Activated CD4-positive, alpha-beta T cell treated with anti-CD3 and anti-CD28 coated beads, Interleukin-2, amount 10 ng/mL, durations not matched to agents 7 days and 5 days (primary cell): ENCODE measurements at places on chromosomes 12 and 14.

DNA sequence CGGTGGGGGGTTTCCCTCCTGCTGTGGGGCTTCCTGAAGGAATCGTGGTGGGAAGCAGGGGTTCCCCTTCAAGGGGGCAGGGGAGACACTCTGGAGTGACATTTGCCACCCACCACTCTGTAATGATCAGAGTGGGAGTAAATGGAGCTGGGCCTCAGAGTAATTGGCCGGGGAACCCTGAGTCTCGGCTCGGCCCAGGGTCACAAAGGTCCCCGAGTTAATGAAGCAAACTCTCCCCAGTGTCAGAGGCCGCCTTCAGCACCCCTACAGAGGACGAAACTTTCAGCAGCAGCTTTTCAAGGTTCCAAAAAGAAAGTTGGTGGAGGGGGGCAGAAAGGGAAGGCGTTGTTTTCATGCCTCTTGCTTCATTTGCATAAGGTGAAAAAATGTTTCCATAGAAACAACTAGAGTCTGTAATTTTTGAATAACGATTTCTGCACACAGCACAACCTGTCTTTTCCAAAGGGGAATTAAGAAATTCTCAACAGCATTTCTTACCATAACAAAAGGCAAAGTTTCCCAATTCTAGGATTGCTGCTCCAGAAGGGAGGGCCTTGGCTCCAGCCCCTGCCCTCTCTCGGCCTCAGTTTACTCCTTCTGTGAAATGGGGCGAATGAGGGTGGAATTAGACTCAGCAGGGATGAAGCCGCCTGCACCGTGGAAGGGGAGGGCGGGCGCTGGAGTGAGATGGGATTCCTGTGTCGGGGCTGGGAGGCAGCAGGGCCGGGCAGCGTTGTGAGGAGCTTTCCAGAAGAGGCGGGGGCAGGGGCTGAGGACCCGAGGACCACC, 67.0 kb upstream of the BEGAIN start:
- no peak for DNase-seq
- peaks cover 4% of the 10 kb centered on the region for H3K4me1 ChIP-seq
- no peak overlapping the region for H3K4me3 ChIP-seq

DNA sequence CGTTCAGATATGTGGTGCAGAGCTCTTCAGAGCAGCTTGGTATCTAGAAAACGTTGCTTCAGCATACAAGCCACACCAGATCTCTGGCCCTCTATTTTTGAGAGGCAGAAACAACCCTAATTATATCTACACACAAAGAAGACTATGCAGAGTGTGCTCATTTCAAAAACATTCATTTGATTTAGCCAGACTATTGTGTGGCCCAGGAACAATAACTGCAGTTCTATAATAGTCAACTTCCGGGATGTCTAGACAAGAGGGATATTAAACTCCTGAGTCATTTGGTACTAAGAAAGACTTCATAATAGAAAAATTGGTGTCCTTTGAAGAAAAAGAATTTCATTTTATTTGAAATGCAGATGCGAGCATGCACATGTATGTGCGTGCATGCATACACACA, 153.8 kb downstream of the PELI2 start:
- no peak overlapping the region for H3K27ac ChIP-seq
- no peaks in the 10 kb centered on the region for H3K4me1 ChIP-seq
- no peaks in the 10 kb centered on the region for H3K27me3 ChIP-seq

GRCh38 chr14:51807356-51807755, 53.1 kb upstream of the GNG2 start:
- H3K36me3 ChIP-seq, result no peaks in the 10 kb centered on the region
- H3K27ac ChIP-seq, result no peak overlapping the region
- no peak for DNase-seq
- peaks cover 2% of the 10 kb centered on the region for H3K27me3 ChIP-seq
- no peak overlapping the region for H3K4me3 ChIP-seq
- H3K4me1 ChIP-seq, result no peaks in the 10 kb centered on the region

DNA sequence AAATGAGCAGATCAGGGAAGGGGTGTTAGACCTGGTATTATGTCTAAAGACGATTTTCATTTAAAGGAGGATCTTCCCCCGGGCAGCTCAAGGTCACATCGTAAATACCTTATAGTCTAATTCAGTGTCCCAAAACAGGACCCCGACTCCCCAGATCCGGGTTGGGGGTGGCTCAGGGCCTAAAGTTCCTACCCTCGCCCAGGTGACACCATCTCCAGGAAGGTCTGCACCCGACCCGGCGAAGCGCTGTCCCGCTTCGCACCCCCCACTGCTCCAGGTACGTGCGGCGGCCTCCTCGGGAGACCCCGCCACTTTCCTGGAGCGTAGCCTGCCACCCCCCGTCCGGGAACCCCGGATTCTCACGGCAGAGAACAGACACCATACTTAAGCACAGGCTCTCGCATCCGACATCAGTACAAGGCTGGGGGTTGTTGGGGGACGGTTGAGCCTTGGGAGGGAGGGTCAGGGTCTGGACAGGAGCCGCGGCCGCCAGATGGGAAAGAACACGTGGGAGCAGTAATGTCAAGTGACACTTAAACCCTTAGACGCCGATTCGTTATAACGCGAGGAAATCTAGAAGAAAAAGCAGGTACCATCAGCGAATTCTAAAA, 556 bp downstream of the TIMM9 start:
- DNase-seq, result peak; percentile 47

DNA sequence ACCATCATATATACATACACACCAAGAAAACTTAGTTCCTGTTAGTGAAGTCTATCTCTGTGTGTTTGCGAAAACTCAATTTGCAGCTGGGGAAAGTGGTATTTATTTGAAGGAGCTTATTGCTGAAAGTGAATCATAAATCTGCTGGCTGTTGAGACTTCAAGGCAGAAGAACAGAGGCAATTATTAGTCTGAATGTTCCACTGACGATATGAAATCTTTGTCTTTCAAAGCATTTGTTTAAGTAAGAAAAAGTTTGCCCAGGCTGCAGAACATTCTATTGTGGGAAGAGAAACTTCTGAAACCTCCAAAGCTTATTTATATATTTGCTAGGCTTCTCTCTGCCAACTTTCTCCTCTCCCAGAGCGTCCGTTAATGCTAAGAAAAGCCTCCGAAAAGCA, 255.7 kb upstream of the TMPO start:
- no peak for DNase-seq
- H3K27me3 ChIP-seq, result no peaks in the 10 kb centered on the region
- no peak overlapping the region for H3K27ac ChIP-seq
- H3K4me1 ChIP-seq, result no peaks in the 10 kb centered on the region
- no peak overlapping the region for H3K4me3 ChIP-seq
- no peaks in the 10 kb centered on the region for H3K36me3 ChIP-seq

GRCh38 chr12:12558291-12558690, 4.4 kb downstream of the DUSP16 start:
- peaks cover 36% of the 10 kb centered on the region for H3K4me1 ChIP-seq
- H3K27ac ChIP-seq, result no peak overlapping the region
- H3K4me3 ChIP-seq, result no peak overlapping the region
- peaks cover 26% of the 10 kb centered on the region for H3K36me3 ChIP-seq
- H3K27me3 ChIP-seq, result no peaks in the 10 kb centered on the region
- no peak for DNase-seq

DNA sequence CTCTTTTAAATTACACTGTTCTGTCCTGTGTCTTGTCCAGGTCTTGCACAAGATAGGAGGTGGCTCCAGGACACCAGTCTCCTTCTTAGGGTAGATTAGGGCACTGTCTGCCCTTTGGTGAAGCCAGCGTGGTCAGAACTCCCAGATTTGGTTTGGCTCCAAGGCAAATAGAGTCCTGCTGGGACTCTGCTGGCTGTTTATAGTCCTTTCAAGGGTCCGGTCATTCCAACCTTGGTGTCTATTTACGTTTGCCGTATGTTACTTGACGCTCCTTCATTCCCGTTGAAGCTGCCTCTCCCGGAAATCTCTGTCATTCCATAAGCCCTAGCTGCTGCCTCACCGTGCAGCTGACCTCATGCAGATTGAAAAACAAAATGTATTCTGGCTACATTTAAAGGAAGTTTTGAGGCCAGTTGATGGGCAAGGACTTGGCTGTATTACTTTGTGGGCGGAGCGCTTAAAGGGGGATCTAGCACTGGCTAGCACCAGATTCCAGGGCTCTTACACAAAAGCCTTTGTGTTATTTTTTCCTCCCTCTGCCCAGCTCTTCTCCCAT, 180.6 kb downstream of the AKAP6 start:
- H3K27ac ChIP-seq, result no peak overlapping the region
- DNase-seq, result no peak
- H3K36me3 ChIP-seq, result no peaks in the 10 kb centered on the region
- no peak overlapping the region for H3K4me3 ChIP-seq

DNA sequence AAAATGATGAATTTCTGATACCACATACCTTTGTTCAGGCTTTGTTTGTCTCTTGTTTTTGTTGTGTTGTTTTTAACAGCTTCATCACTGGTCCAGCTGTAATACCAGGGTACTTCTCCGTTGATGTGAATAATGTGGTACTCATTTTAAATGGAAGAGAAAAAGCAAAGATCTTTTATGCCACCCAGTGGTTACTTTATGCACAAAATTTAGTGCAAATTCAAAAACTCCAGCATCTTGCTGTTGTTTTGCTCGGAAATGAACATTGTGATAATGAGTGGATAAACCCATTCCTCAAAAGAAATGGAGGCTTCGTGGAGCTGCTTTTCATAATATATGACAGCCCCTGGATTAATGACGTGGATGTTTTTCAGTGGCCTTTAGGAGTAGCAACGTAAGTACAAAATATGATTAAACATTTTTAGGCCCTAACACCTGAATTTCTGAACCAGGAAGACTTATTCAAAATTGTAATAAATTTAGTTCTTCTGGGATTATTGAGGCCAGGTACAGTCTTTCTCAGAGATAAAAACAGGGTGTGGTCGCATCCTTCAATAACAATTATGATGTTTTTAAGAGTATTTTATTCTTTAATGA, 22.4 kb downstream of the RXYLT1 start:
- no peak overlapping the region for H3K27ac ChIP-seq
- H3K36me3 ChIP-seq, result no peaks in the 10 kb centered on the region
- no peak overlapping the region for H3K4me3 ChIP-seq
- H3K4me1 ChIP-seq, result no peaks in the 10 kb centered on the region
- H3K27me3 ChIP-seq, result no peaks in the 10 kb centered on the region
